ENCODE measurements at places on chromosomes 5 and 9.

DNA sequence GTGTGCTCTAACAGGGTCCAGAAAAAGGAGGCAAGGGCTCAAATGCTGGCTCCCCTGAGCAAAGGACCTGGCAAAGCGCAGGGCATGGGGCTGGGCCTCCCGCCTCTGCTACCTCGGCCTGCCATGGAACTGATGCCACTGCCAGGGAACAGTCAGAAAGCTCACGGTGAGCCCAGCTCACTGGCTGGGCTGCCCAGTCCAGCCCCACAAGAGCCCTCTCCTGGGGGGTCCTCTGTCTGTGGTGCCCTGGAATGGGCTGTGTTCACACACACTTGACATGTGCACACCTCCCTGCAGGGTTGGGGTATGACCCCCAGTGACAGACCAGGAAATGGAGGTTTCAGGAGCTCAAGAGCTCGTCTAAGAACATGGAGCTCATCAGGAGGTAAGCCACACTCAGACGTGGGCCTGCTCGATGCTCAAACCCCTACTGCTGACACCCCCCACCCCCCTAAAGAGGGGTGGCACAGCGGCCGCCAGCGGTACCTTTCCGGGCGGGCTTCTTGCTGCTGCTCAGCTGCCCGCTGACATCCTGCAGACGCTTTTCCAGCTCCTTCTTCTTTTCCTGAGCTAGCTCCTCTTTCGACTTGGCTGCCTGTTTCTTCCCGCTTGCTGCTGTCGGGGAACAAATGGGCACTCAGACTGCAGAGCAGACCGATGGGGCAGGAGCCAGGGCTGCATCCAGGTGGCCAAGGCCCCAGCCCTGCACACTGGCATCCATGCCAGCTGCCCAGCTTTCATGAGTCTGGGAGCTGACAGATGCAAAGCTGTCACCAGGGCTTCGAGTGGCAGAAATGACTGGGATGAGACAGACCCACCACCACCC is 9.1 kb downstream of the BRD3OS start:
- DNase-seq = no peak

DNA sequence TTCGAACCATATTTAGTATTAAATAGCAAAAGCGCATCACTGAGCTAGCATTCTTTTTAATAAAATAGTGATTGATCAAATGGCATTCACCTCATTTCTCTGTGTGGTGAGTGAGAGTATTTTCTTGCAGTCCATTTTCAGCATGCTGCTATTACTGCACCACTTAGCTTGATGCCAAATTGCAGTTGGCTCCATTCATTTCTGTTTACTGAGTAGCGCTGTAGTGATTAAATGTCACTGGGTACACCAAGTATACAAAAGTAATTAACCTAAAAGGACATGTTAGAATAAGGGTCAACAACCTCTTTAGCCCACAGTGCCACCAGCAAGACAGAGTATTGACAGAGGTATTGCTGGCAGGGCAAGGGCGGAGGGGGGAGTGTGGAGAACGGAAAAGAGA is 122.0 kb downstream of the TLE4 start:
- no peak for DNase-seq

- DNase-seq = no peak
Observed at GRCh38 chr9:29564564-29564963, 1991.3 kb upstream of the C9orf72 start.

DNA sequence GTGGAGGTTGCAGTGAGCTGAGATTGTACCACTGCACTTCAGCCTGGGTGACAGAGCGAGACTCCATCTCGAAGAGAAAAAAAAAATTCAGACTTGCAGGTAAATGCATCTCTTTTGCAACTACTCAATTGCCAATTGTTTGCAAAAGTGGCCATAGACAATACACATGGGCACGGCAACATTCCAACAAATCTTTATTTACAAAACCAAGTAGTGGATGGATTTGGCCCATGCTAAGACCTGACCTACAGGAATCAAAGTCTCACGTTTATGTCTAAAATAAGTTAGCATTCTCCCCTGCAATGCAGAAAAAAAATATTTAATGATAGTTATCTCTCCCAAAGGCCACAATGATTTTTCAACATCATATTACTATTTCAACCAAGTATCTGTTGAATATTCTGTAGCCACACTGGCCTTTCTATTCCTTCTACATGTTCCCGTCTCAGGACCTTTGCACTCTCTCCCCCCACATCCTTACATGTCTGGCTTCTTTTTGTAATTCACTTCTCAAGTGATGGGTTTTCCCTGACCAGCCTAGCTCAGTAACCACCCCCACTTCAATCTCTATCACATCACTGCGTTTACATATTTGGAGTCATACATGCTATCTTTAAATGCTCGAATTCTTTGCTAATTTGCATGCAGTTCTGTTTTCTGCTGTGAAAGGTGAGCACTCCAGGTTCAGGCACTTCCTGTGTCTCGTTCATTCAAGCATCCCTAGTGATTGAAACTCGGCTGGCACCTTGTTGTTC is 54.2 kb downstream of the FNBP1 start:
- no peak for DNase-seq

GRCh38 chr5:133219296-133219695 is 167.5 kb downstream of the HSPA4 start:
- no peak for DNase-seq

GRCh38 chr9:21744320-21744719 is 58.1 kb upstream of the MTAP start:
- DNase-seq = no peak

DNA sequence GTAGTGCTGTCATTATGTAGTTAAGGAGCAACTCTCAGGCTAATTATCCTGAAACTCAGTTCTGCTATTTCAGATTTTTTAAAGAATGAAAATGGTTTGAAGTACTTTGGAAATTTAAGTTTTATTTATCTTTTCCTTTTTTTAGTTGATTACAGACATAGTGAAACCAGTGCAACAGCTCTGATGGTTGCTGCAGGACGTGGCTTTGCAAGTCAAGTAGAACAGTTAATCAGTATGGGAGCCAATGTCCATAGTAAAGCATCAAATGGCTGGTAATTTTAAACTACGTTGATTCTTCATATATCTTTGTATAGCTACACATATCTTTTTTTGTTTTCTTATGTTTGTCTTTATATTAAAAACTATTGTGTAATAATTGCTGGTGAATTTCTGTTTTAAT is 34.9 kb downstream of the YTHDC2 start:
- DNase-seq = no peak

- DNase-seq = no peak
Observed at GRCh38 chr5:152861231-152861630, 456.2 kb upstream of the NMUR2 start.
